ENCODE measurements at places on chromosomes 7 and 10.
A peak's percentile ranks its signal among the peaks of the same experiment; 100 is the strongest.

DNA sequence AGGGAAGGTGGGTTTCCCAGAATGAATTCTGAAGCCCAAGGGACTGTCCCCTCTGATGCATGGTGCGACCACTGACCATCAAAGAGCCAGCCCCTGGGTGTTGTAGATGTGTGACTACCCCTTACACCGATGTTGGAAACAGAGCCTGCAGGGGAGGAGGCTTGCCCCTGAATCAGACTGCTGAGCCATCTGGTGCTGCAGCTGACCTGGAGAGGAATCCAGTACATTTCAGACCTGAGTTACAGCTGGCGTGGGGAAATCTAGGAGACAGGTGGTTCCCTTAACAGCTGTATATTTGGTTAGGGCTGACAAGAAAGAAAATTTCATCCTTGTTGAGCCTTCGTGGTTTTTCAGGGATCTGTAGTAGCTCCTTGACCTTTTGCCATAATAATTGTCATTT is 195.5 kb downstream of the CELF2 start:
- DNase-seq: no peak

- peak; percentile 93 for DNase-seq
Measured at GRCh38 chr7:47609803-47610452, 28.0 kb upstream of the TNS3 start.

- no peak for DNase-seq
Measured at GRCh38 chr10:68561865-68562649, 1.9 kb downstream of the TET1 start.

DNA sequence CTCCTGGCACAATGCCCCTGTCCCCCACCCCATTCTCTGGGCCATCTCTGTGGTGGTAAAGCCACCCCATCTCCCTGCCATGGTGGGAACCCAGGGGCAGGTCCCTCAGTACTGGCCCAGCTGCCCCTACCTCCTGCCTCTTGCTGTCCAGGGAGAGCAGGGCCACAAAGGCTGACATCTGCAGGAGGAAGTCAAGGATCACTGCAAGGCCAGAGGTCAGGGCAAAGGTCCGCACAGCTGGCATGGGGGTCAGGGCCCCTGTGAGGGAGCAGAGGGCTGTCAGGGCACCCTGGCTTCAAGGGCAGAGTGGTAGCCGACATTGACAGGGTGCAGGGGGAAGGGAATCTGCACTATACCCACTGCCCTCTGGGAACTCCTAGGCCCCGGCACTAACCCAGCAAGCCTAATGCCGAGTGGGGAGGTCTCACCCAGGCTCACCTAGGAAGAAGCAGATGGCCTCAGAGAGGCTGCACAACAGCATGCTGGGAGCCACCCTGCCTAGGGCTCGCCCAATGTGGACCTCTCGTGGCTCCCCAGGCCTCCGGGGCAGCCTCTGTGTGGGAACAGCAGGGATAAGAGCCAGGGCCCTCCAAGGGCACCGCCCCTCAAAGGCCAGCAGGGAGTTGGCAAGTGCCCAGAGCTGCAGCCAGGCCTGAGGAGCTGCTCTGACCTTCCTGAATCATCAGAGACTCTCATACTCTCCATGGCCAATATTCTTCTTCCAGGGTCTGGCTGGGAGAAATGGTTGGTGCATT is 7.7 kb downstream of the NPC1L1 start:
- DNase-seq: no peak

DNA sequence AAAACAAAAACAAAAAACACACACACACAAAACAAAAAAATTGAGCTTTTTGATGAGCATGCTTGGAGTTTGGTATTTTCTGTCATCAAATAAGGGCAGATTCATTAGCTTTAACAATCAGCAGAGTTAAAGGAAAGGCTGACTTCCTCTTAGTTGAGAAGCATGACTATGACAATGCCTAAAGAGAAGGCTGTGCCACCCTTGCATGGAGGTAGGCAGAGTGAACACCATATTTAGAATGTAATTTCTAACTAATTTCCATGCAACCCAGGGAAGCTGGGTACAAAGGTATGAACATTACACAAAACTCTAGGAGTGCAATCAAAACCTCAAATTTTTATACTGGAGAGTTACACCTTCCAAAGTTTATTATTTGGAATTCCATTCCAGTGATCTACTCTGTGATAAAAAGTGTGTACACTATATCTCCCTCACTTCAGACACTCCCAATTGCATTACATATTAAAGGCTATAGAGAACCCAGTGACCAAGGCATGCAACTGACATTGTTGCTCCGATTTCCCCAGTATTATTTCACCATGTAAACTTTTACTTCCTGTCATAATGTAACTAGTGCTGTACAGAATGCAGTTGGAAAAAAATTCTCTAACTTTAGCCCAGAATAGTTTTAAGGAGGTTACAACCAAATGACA is 9.4 kb upstream of the CYCS start:
- no peak for DNase-seq

DNA sequence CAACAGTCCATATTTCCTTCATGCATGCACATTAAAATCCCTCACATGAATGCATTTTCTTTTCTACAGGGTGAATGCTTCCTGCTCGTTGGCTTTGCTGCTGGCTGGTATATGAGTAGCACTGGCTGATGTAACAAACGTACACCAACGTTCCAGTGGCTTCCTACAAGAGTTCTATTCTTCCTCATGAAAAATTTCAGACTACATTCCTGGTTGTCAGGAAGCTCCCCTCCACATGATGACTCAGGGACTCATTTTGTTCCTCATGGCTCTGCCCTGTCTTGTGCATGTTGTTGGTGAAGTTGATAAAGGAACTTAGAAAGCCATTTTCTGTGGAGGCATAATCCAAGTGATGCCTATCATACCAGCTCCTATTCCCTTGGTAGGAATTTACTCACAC is 470.7 kb upstream of the KLF6 start:
- DNase-seq: no peak

DNA sequence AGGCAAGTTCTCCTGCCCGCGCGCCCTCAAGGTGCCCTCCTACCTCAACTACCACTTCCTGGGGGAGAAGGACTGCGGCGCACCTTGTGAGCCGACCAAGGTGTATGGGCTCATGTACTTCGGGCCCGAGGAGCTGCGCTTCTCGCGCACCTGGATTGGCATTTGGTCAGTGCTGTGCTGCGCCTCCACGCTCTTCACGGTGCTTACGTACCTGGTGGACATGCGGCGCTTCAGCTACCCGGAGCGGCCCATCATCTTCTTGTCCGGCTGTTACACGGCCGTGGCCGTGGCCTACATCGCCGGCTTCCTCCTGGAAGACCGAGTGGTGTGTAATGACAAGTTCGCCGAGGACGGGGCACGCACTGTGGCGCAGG is 1.4 kb downstream of the FZD1 start:
- DNase-seq: no peak
